ENCODE measurements at places on chromosomes 5 and 9. TPM values are rescaled to one million over a fixed set of nuclear protein-coding genes. Genes with fewer than 3 reads are reported as not detected.

DNA sequence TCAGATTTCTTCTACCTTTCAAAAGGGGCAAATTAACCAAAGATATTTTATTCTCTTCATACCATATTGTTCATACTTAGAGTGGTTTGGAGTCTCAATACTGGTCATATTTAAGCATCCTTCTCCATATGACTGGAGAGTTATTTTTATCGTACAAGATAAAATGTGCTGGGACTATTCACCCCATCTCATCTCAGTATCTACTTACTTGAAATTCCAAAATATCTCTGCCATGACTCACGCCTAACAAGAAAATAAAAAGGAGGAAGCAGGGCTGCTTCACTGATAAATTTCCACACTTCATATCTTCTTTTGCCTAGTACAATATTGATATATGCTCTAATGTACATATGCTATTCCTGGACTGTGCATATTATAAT lies 277.9 kb upstream of the CDH9 start:
- DNase-seq = no peak

DNA sequence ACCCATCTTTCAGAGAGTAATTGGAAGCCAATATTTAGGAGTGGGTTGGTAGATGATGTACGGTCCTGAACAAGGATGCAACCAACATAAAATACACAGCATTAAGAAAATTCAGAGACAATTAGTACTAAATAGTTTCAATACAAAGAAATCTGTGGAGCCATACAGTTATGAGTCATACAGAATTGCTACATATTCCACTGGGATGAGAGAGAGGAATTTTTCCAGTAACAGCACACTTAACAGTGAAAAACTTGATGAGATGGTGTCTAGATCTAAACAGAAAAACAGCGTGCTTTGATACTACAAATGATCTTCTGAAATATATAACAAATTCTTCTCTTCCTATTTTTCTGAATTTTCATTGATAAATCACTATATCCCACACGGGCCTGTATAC lies 1999.3 kb upstream of the CDH9 start:
- no peak for DNase-seq

DNA sequence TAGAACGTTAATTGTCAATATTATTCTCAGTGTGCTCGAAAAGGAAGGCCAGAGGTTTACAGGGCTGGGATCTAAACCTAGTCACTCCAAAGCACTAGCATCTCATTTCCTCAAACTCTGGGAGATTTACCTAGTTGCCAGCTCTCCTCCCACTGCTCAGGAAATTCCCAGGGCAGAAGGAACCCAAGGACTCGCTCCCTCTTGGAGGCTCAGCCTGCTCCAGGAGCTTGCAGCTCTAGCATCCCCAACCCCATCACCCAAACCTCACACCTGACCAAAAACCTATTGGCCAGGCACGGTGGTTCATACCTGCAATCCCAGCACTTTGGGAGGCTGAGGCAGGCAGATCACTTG lies 26.0 kb downstream of the SERINC5 start:
- no peak for DNase-seq

DNA sequence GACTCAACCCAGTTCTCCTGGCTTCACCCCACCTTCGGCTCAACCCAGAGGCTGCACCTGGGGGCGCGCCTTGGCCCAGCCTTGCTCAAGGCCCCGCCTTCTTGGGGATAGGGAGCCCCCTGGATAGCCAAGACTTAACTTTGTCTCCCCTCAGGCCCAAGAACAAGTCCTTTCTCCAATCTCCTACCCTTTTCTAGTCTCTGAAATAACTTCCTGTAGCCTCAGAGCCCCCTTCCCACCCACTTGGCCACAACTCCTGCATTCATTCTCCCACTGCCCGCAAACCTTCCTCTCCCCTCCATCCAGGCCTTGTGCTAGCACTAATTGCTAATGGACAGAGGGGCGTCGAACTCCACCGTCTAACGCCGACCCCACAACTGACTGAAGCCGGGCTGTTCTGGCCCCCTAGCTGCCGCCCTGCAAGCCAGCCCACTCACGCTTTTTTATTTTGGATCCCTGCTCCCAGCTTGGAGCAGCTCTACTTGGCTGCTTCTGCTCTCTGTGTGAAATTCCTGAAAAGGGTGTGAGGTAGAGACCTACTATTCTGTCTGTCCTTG lies 579 bp upstream of the ASTN2 start:
- DNase-seq = no peak

GRCh38 chr5:113337515-113338415 lies 97.0 kb downstream of the TSSK1B start:
- no peak for DNase-seq

MIGA2 gene
- polyA plus RNA-seq = 28.0 TPM

CEL gene
- polyA plus RNA-seq = 0.81 TPM

All from endothelial cell of umbilical vein (primary cell).